ENCODE measurements at places on chromosomes 16 and 17.

DNA sequence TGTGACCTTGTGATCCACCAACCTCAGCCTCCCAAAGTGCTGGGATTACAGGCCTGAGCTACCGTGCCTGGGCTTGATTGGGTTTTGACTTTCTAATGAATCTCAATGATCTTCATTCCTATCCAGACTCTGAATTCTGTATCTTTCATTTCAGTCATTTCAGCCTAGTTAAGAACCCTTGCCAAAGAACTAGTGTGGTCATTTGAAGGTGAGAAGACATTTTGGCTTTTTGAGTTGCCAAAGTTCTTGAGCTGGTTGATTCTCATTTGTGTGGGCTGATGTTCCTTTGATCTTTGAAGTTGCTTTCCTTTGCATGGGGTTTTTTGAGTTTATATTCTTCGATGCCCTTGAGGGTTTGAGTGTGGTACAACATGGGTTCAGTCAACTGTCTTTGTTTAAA is 30.6 kb upstream of the TEKT1 start:
- no peak for DNase-seq

DNA sequence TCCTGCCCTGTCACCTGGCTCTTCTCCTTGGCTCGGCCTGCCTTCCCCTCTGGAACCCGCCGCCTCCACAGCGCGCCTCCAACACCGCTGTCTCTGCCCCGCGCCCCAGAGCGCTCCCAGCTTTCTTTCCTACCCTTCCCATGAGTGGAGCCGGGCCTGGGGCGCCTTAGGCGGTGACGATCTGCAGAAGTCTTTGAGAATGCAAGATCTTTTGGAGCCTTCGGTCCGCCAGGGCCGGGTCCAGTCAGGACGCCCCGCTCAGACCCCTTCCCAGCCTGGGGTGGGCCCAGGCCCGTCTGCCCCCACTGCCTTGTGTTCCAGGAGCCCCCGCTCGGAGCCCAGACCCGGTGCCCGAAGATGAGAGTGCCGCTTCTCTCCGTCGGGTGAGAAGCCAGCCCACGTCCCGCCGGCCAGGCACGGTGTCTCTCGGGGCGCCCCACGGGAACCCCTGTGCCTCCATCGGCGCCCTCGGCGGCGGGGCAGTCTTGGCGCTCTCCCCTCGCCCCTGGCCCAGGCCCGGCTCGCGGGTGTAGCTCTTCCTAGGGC is 40.0 kb downstream of the MRM1 start:
- DNase-seq, result no peak

DNA sequence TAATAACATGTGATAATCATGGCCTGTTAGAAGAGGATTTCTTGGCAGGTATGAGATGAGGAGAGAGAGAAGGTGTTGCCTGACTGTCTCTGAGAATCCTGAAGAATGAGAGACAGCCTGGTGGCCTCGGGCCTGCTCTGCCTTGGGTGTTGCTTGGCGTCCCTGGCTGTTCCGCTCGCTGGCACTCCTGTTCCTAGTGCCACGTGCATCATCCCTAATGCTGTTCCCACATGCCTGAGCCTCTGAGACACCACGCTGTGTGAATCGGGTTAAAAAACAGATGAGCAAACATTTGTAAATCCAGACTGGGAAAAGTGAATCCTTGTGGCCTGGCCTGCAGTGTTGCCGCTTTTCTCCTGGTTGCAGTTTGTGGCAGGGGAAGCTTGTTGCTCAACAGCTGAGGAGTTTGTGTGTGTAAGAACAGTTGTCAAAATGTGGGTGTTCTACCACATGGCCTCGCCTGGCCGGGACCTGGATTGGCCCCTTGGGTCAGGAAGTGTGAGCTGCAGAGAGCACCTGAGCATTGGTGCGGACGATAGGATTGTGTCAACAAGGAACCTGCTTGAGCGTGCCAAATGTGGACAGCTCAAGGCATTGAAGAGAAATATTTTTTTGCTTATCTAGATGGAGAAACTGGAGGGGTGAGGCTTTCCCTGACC is 22.0 kb downstream of the UBN1 start:
- no peak for DNase-seq

GRCh38 chr17:31114956-31115555 is 20.3 kb downstream of the NF1 start:
- no peak for DNase-seq

DNA sequence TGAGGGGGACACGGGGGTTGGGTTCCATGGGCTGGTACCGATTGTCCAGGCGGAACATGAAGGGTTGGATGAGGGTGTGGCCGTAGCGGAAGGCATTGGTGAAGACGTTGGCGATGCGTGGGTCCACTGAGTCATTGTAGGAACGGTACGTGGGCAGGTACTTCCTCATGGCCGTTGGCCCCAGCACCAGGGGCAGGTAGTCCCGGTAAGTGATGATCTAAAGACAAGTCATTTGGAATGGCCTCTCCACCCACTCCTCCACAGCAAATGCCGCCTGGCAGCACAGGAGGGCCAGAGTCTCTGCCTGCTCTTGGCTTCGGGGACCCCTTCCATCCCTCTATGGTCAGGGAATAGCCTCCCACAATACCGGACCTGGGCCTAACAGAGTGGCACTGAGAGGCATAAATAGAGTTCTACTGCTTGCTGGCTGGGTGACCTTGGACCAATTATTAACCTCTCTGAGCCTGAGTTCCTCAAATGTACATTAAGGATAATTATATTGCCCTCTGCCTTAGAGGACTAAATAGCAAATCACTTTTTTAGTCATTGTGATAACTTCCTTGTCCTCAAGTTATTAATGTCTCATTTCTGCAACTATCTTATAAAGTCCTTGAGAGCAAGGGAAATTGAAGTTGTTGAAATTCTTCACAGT is 7.2 kb downstream of the MPO start:
- DNase-seq, result no peak

GRCh38 chr17:2815781-2816185 is 19.5 kb downstream of the RAP1GAP2 start:
- no peak for DNase-seq

DNA sequence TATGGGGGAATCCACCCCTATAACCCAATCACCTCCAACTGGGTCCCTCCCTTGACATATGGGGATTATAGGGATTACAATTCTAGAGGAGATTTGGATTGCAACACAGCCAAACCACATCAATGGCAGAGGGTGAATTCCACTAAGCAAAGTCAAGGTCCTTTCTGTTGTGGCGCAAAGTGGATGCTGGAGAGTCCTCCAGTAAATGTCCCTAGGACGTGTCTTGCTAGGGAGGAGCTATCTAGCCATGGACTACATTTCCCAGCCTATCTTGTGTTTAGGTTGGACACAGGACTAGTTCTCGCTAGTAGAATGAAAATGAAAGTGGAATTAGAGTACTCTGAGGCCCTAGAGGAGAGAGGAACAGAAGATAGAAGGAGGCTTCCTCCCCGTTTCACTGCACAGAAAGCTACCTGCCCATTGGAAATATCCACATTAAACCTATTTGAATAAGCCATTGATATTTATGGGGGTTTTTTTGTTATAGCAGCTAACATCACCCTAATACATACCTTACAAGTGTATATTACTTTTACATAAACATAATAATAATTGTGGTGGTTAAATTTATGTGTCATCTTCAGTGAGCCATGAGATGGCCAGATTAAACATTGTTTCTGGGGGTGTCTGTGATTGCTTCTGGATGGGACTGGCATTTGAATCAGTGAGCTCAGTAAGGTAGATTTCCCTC is 56.7 kb upstream of the ERCC4 start:
- no peak for DNase-seq

GRCh38 chr17:80453126-80453997 is 23.0 kb downstream of the NPTX1 start:
- no peak for DNase-seq

- peak; percentile 48 for DNase-seq
Observed at GRCh38 chr17:8969901-8970300, 4.4 kb upstream of the PIK3R5 start.

GRCh38 chr16:55222486-55222885 is 101.5 kb upstream of the IRX6 start:
- DNase-seq, result no peak

All from CD14-positive monocyte (primary cell).